M059J (cell line): ENCODE measurements at places on chromosomes 12 and 14. TPM values are rescaled to one million over a fixed set of nuclear protein-coding genes. Genes with fewer than 3 reads are reported as not detected.

DNA sequence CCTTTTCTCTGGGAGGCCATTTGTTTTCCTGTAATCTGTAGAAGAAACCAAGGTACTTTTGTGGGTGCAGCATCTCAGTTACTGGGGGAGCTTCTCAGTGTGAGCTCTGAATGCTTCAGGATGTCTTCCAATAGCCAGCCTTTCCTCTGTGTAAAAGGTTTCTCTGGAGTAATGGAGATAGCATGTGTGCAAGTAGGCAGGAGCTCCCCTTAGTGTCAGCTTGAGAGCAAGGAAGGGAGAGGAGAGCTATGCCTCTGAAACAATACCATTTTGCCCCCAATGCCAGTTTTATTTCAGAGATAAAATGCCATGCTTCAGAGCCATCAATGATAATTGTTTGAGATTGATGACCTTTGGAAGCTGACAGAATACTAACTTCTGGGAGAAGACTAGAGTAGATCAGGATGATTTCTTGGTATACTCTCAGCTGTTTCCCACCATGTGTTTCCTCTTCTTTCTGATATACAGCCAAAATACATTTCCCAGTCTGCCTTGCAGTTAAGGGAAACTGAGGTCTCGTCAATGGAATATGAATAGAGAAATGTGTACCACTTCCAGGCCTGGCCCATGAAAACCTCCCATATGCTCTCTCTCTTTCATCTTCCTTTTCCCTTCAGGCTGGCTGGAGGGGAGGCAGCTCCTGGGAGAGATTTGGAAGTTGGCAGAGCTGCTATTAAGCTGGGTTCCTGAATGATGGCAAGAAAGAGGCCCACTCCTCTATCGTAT lies 125.7 kb downstream of the CRADD start:
- DNase-seq = peak; percentile 72

DNA sequence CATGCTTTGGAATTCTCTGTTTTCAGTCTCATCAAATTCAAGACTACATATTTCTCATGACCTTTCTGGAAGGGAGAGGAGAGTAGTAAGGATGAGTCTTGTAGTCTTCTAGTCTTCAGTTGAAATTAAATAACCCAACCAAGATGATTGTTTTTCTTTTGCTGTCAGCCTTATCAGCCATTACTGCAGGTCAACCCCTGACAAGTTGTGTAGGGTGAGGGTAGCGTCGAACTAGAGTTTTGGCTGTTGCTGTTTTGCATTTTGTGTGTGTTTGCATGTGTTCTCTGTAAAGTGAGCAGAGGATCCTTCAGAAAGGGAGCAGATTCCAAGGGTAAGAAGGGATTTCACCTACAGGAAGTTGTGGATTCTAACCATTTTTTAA lies 28.4 kb downstream of the DIP2B start:
- DNase-seq = no peak

Gene KIF21A
- total RNA-seq = 4.7 and 6.6 TPM in 2 replicates

DNA sequence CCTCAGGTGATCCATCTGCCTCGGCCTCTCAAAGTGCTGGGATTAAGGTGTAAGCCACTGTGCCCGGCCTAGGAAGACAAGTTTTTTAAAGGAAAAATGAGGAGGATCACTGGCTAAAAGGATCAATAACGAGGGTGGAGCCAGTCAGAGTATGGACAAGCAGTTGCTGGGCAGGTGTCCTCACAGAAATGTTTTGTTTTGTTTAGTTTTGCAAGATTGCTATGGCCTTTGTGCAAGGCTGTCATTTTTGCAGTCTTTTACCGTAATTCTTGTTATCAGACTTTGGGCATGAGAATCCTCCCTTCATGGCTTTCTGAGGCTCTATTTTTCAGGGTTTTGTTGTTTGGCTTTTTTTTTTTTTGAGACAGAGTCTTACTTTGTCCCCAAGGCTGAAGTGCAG lies 11.9 kb upstream of the METAP2 start:
- DNase-seq = no peak

DNA sequence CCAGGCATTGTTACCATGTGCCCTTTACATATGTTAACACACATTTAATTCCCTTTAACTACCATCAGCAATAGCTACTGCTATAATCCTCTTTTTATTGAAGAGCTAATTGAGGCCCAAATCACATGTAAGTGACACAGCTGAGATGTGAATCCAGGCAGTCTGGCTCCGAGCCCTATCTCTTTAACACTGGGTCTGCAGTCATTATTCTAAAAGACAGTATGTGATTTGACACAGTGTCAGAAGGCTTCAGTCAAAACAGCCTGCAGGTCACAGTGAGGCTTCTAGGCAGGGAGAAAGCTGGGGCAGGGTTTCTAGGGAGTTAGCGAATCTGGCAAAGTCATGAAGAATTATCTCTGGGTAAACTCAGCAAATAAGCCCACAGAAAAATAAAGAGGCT lies 148.2 kb downstream of the KIF21A start:
- DNase-seq = no peak

Gene FSCB
- not detected in 2 replicates for total RNA-seq

Gene HCAR1
- not detected in 2 replicates for total RNA-seq

Gene RECQL
- total RNA-seq = 71.3 and 92.2 TPM in 2 replicates

Gene ANKS1B
- 0.52 and 4.1 TPM in 2 replicates for total RNA-seq

Gene FLRT2
- total RNA-seq = under 0.01 TPM in 1 of 2 replicates, not detected in the other

DNA sequence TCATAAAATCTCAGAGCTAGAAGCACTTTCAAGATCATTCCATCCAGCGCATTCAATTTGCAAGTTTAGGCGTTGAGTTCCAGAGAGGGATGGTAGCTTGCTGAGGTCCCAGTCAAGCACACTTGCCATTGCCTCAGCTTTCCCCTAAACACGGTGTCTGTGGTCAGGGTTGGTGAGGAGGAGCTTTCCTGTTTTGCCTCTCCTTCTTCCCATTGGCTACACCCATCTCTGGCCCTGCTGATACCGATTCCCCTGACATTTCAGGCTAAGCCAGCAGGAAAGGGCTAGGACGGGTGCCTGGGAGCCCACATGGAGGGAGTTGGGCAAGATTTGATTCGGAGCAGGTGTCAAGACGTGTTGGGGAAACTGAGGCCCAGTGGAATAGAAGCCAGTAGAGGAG lies 9.1 kb downstream of the NFATC4 start:
- no peak for DNase-seq

DNA sequence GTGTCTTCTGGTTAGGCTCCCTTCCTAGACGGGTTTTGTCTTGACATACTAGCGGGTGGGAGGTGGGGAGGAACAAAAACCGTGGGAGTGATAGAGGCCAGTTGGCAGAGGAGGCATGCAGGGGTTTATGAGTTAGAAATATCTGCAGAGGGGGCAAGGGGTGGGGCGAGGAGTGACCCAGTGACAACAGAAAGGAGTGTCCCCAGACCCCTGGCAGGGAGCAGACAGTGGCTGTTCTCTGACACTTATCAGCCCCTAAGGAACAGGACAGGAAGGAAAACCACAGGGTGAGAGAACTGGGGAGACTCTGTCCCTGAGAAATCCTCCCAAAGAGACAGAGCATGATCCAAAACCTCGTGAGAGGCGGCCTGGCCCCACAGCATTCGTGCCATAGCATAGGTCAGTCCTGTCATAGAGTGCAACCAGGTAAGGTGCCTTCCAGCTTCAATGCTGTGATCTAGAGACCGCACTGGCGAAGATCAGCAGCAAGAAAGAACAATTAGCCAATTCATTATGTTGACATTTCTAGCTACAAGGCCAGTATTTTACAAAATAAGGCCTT lies 141.4 kb downstream of the CRADD start:
- no peak for DNase-seq

DNA sequence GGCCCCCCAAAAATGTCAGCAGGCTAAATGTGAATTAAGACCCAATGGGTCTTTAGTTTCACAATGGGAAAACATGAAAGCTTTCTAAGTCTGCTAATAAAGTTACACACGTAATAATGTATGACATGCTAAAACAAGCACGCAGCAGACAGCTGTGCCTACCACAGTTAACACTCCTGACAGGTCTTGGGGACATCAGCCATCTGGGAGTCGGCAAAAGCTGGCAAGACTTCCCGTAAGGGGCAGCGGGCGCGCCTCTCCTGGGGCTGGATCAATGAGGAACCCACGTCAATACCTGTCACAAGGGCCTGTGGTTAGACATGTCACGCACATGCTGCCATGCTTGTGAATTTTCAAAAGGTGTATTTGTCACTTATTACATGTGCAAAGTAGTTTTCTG lies 45.0 kb downstream of the ACTN1 start:
- no peak for DNase-seq

Gene KRT86
- total RNA-seq = 5.8 and 8.1 TPM in 2 replicates

DNA sequence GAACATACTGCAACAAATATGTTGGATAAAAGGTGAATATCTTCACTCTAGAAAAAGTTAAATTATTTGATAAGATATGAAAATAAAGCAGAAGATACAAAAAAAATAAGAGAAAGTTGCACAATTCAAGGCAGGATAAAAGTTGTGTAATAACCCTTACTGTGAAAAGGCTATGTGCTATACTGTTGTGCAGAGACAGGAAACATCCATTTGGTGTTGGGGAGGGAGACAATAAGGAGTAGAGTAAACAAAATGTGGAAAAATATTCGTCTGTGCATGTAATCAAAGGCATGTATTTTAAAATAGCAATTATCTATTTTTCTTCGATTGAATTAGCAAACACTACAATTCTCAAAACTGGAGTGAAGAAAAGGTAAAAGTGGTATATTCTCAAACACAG lies 34.8 kb downstream of the PTHLH start:
- no peak for DNase-seq

DNA sequence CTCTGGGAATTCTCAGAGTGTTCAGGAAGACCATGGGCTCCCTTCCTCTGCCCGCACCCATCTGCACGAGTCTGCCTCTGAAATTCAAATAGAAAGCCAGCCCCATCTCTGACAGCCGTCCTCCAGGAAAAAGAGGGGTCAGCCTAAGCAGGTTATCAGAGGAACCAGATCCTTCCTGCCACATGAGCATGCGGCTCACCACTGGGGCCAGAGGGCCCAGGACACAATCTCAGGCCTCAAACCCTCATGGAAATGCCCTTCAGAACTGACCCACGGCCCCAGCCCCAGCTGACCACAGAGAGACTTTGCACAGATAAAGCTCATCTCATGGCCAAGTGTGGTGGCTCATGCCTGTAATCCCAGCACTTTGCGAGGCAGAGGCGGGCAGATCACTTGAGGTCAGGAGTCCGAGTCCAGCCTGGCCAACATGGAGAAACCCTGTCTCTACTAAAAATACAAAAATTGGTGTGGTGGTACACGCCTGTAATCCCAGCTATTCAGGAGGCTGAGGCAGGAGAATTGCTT lies 23.2 kb downstream of the PXN start:
- no peak for DNase-seq

DNA sequence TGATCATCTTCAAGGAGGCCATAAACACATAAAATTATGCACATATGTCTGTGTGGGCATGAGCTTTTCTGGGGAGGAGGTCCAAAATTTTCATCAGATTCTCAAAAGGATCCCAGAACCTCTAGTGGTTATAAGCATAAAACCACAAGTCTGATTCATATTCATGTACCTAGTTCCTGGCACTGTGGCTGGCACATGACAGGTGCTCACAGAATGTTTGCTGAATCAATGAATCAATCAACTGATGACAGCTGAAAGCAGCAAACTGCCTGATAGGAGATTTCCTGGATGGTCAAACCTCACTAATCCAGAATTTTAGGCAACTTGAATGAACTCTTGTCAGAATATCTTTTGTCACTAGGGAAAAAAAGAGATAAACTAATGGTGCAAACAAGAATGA lies 13.5 kb upstream of the CMKLR1 start:
- no peak for DNase-seq

GRCh38 chr14:59566725-59567124 lies 9.9 kb downstream of the CCDC175 start:
- peak; percentile 24 for DNase-seq
